ENCODE measurements at places on chromosomes 12 and 14. TPM values are rescaled to one million over a fixed set of nuclear protein-coding genes. Genes with fewer than 3 reads are reported as not detected.

GRCh38 chr12:123482876-123483275 lies 24.9 kb downstream of the SNRNP35 start:
- no peak for DNase-seq

GRCh38 chr12:89736995-89737394 lies 28.4 kb upstream of the ATP2B1 start:
- no peak for DNase-seq

GRCh38 chr12:69644511-69644910 lies 33.8 kb upstream of the LRRC10 start:
- no peak for DNase-seq

The TAS2R50 gene
- not detected for polyA plus RNA-seq

DNA sequence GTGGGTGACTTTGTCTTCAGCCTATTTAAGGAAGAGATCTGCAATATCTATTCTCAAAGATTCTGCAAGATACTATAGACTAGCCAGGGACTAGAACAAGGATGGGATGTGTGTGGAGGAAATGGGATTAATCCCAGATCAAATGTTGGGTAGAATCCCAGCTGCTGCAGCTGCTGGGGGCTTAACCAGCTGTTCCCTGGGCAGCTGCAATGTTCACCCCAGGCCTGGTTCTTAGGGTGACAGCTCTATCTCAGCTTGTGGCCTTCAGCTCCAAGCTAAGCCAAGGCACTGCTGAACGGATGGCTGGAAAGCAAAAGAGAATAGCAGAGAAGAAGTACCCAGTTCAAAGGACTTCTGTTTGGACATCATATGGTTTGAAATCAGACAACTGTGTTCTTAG lies 10.0 kb upstream of the RHEBL1 start:
- no peak for DNase-seq

The BDKRB1 gene
- polyA plus RNA-seq, result 0.06 TPM

GRCh38 chr12:117377758-117378157 lies 16.3 kb upstream of the NOS1 start:
- no peak for DNase-seq

GRCh38 chr14:99672506-99673304 lies 11.4 kb upstream of the CYP46A1 start:
- no peak for DNase-seq

DNA sequence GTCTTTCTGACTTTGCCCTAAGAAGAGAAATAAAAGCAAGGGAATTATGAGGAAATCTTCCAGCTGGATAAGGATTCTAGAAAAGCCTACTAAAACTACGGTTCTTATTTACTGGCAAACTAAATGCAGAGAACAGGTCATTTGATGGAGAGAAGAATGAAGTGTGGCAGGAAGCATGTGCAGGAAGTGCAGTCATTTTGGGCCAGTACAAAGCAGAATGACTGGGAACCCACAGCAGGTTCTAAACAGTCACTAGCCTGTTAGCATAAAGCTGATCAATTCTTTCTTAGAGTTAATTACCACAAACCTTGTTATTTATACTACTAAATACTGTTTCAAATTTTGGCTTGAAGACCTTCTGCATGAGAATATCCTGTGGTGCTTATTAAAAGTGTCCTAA lies 36.7 kb downstream of the CFAP54 start:
- DNase-seq, result no peak

- peak; percentile 31 for DNase-seq
These were observed 629 bp downstream of the PRDM4 start for GRCh38 chr12:107760207-107760808.

DNA sequence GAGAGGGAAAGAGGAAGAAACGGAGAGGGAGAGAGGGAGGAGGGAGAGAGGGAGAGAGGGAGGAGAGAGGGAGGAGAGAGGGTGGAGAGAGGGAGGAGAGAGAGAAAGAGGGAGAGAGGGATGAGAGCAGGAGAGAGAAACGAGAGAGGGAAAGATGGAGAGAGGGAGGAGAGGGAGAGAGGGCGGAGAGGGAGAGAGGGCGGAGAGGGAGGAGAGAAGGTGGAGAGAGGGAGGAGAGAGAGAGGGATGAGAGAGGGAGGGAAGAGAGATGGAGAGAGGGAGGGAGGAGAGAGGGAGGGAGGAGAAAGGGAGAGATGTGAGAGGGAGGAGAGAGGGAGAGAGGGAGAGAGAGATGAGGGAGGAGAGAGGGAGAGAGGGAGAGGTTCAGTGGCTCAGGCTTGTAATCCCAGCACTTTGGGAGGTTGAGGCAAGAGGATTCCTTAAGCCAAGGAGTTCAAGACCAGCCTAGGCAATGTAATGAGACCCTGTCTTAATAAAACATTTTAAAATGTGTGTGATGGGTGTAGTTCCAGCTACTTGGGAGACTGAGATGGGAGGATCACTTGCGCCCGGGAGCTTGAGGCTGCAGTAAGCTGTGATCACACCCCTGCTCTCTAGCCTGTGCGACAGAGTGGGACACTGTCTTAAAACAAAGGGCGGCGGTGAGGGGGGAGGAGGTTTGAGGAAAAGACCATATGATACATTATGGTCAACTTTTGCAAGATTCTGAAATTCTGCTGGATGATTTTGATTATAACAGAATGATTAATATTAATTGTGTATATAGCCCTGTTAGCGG lies 21.3 kb upstream of the SNRPF start:
- DNase-seq, result no peak

GRCh38 chr14:84017495-84017894 lies 1512.4 kb upstream of the FLRT2 start:
- no peak for DNase-seq

- DNase-seq, result no peak
These were observed 3.6 kb upstream of the TESC start for GRCh38 chr12:117102800-117103181.

- DNase-seq, result no peak
These were observed 149.0 kb downstream of the DHRS2 start for GRCh38 chr14:23785208-23785607.

DNA sequence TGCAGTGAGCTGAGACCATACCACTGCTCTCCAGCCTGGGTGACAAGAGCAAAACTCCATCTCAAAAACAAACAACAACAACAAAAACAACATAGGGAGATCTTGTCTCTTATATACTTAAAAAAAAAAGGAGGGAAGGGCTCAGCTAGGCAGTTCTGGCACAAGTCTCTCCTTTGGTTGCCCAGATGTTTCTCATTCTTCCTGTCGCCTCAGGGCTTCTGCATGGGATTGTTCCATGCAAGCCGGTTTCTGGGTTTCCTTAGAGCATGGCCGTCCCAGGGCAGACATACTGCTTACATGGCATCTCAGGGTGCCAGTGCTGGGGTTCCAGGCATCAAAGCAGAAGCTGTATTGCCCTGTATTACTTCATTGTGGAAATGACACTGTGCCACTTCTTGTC lies 5.2 kb upstream of the SLC8B1 start:
- no peak for DNase-seq

DNA sequence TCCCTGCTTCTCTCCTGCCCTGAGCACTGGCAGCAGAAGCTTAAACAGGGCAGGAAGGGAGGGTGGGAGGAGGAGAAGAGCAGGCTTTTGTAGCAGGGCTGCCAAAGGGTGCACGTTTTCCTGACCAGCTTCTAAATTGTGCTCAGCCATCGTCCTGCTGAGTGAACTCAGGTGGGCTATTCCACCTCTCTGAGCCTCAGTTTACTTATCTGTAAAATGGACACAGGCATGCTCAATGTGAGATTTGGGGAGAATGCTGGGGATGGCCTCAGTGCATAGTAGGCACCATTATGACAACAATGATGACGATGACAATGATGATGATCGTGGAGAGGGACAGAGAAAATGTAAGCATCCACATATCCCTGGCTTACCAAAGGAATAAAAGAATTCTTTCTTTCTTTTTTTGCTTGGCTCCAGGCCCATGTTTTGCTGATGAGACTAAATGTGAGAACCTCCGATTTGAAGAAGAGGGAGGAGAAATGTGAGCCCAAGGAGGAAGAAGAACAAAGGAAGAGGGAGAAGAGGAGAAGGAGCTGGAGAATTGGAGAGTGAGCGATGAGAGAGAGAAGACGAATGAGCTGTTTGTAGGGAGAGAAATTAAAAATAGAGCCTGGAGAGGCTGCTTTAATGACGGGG lies 105.5 kb upstream of the MYL2 start:
- no peak for DNase-seq

GRCh38 chr12:57112492-57113294 lies 1.5 kb upstream of the STAT6 start:
- no peak for DNase-seq

- no peak for DNase-seq
These were observed 236.7 kb downstream of the MDGA2 start for GRCh38 chr14:47438650-47439140.

- DNase-seq, result no peak
These were observed 47.1 kb downstream of the BCAT1 start for GRCh38 chr12:24901576-24902461.

The CLEC4D gene
- polyA plus RNA-seq, result 0.09 TPM

The KRT82 gene
- polyA plus RNA-seq, result not detected

DNA sequence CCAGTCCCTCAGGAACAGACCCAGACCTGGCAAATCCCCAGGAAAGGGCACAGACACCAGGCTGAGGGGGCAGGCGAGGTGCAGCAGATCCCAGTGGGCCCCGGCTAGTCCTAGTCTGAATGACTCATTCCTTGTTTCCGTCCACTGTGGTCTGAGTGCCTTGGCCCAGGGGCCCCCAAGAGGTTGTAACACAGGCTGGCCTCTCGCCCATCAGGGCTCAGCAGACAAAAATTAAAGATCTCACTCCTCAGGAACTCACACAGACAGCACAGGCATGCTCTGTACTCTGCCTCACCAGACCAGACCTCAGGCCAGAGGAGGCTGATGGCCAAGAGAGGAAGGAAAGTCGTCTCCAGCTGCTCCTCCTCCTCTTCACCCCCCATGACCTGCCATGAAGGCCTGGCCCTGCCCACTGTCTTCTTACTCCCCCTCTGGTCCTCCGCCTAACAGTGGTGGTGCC lies 7.7 kb upstream of the LTBP2 start:
- peak; percentile 93 for DNase-seq

- DNase-seq, result no peak
These were observed 134.6 kb downstream of the PTPRR start for GRCh38 chr12:70785896-70786295.

- no peak for DNase-seq
These were observed 449.4 kb upstream of the PRICKLE1 start for GRCh38 chr12:43038991-43039390.

- DNase-seq, result no peak
These were observed 1074.6 kb downstream of the FLRT2 start for GRCh38 chr14:86604561-86604960.

The TPH2 gene
- 0.01 TPM for polyA plus RNA-seq

The KRT75 gene
- polyA plus RNA-seq, result not detected

- DNase-seq, result no peak
These were observed 16.2 kb upstream of the NOP2 start for GRCh38 chr12:6584293-6584692.

DNA sequence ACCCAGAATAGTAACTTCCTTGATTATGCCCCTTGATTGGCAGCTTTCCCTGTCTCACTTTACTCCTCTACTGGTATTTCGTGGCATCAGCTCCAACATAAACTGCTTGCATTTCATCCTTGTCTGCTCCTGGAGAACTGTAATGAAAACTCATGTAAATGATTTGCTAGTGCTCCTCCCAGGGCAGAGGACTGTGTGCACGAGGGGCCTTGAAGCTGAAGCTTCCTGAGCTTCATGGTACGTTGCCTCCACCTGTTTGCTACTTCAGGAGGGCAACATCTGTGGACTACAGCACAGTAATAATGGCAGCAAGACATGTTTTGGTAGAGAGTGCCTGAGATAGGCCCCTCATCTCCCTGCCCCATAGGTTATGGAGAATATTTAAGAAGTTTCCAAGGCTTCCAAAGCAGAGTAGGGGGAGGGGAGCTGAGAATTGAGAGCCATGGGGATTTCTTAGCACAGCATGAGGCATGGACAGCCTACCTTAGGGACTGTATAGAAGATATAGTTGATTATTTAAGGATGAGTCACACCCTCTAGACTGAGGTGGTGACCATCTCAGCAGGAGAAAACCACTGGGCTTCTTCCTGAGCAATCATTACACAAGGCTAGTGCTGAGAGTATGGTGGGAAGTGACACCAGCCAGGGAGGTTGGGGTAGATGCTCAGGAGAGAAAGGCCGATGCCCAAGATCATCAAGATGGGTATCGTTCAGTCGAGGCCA lies 29.5 kb downstream of the CCDC198 start:
- DNase-seq, result no peak

GRCh38 chr12:11650286-11651281 lies 1.1 kb downstream of the ETV6 start:
- DNase-seq, result peak; percentile 23

DNA sequence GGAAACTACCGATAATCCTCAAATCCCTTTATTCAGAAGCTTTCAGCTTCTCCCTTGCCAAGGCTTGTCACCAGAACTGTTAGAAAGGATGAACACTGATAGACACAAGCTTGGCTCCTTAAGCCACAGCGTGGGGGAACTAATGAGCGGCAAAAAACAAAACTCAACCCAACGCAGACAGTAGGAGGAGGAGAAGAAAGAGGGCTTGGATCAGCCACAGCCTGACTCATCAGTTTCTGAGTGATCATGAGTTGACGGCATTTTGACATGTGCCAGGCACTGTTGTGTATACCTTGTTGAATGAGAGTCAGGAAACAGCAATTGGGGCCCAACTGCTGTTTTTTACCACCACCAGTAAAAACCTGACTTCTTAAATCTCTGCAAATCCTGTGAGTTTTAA lies 23.7 kb downstream of the PLXNC1 start:
- DNase-seq, result no peak

GRCh38 chr14:23469906-23470403 lies 452 bp downstream of the NGDN start:
- DNase-seq, result no peak

DNA sequence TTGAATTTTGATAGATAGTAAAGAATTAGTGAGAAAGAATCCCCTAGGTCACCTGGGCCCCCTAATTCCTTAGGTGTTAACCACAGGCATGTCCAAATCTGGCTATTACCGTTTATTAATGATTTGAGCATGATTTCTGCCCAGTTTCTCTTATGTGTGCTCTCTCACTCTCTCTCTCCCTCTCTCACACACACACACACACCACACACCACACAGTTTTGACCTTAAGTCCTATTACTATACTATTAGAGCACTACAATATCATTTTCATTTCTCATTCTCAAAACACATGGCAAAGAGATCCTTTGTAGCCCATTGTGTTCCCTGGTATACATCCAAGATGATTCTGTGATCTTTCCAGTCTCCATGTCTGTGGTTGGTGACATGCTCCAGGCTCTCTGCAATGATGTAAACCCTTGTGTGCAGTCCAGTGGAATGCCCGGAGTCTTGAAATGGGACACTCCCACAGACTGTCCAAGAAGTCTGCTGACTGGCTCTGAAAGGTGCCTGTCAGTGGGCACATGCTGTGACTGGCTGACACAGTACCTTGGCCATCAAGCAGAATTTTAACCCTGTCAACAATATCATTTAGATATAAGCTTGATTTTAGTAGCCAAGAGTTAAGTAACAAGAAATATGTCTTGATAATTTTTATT lies 96.2 kb downstream of the FIGNL2 start:
- DNase-seq, result peak; percentile 63

The NGB gene
- polyA plus RNA-seq, result not detected

GRCh38 chr12:124796303-124796960 lies 67.2 kb downstream of the SCARB1 start:
- no peak for DNase-seq

GRCh38 chr12:55722948-55723347 lies 2.8 kb downstream of the RDH5 start:
- peak; percentile 13 for DNase-seq

The PLA2G1B gene
- 0.39 TPM for polyA plus RNA-seq
